IMR-90 (cell line): ENCODE measurements at places on chromosomes 13 and 19. TPM values are rescaled to one million over a fixed set of nuclear protein-coding genes. Genes with fewer than 3 reads are reported as not detected.

ZNF835 gene
- total RNA-seq: not detected in 2 replicates

ZNF441 gene
- 9.7 and 12.2 TPM in 2 replicates for total RNA-seq

CACNA1A gene
- 5.3 and 5.9 TPM in 2 replicates for total RNA-seq

ARHGAP33 gene
- 0.28 and 0.72 TPM in 2 replicates for total RNA-seq

MKNK2 gene
- total RNA-seq: 20.8 and 21.9 TPM in 2 replicates

ZNF497 gene
- 0.18 and 0.56 TPM in 2 replicates for total RNA-seq

ZNF284 gene
- total RNA-seq: 4.1 and 5.0 TPM in 2 replicates

CEACAM6 gene
- not detected in 2 replicates for total RNA-seq

IGFLR1 gene
- 0.72 and 2.8 TPM in 2 replicates for total RNA-seq

CCDC194 gene
- total RNA-seq: not detected in 2 replicates

KRTDAP gene
- total RNA-seq: not detected in 2 replicates

ZNF541 gene
- not detected in 2 replicates for total RNA-seq

GPR32 gene
- not detected in 2 replicates for total RNA-seq

IL12RB1 gene
- total RNA-seq: not detected in 2 replicates

DNAJB1 gene
- 82.5 and 88.2 TPM in 2 replicates for total RNA-seq

OR7C1 gene
- total RNA-seq: not detected in 2 replicates

ADGRE1 gene
- not detected in 2 replicates for total RNA-seq

FLT1 gene
- total RNA-seq: 10.0 and 10.4 TPM in 2 replicates

A1BG gene
- total RNA-seq: 4.5 and 6.4 TPM in 2 replicates

C5AR1 gene
- under 0.01 TPM in 1 of 2 replicates, not detected in the other for total RNA-seq

PLIN5 gene
- total RNA-seq: not detected in 2 replicates

RTBDN gene
- not detected in 2 replicates for total RNA-seq

KPNA3 gene
- total RNA-seq: 48.6 and 63.6 TPM in 2 replicates

CCL25 gene
- not detected in 2 replicates for total RNA-seq

GDF15 gene
- 5.6 and 10.3 TPM in 2 replicates for total RNA-seq

NLRP7 gene
- total RNA-seq: not detected in 2 replicates

CRX gene
- total RNA-seq: not detected in 2 replicates

PIH1D1 gene
- total RNA-seq: 122 and 125 TPM in 2 replicates

RNF225 gene
- not detected in 2 replicates for total RNA-seq

MCF2L gene
- 0.18 TPM in 1 of 2 replicates, not detected in the other for total RNA-seq

SHD gene
- not detected in 2 replicates for total RNA-seq

DLL3 gene
- total RNA-seq: 0.28 and 0.36 TPM in 2 replicates

LYL1 gene
- 0.28 and 0.36 TPM in 2 replicates for total RNA-seq

CD70 gene
- total RNA-seq: not detected in 2 replicates
